Activated CD4-positive, alpha-beta T cell treated with anti-CD3 and anti-CD28 coated beads, Interleukin-2, amount 50 U/mL, for 48 hours (primary cell): ENCODE measurements at places on chromosomes 11 and 22.

DNA sequence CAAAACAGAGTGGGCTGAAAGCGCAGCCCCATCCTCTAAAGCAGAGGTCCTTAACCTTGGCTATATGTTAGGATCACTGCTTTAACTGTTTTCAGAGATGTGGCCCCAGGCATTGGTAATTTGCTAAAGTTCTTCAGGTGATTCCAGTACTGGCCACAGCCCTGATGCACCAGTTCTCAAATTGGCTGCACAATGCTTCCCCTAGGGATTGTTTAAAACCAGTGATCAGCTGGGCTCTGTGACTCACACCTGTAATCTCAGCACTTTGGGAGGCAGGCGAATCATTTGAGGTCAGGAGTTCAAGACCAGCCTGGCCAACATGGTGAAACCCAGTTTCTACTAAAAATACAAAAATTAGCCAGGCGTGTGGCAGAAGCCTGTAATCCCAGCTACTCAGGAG is 8.4 kb upstream of the IRAG1 start:
- no peak for DNase-seq

- no peak for DNase-seq
Observed at GRCh38 chr11:959608-960007, 33.9 kb downstream of the AP2A2 start.

DNA sequence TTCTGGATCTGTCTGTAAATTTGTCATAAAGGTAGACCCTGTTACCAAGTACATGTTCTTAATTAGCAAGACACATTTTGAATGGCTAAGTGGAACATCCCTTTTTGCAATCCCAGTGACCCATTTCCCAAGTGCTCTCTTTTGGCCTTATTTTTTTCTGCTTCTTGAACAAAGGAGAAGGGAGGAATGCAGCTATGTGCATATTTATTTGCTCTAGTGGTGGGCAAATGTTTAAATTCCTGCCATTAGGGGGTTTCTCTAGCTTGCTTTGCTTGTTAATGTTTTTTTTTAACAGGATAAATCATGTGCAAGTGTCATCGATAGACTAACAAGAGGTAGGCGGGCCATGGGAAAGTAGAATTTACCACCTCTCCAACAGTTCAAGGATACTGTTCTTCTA is 135.7 kb downstream of the COMMD9 start:
- DNase-seq = no peak

DNA sequence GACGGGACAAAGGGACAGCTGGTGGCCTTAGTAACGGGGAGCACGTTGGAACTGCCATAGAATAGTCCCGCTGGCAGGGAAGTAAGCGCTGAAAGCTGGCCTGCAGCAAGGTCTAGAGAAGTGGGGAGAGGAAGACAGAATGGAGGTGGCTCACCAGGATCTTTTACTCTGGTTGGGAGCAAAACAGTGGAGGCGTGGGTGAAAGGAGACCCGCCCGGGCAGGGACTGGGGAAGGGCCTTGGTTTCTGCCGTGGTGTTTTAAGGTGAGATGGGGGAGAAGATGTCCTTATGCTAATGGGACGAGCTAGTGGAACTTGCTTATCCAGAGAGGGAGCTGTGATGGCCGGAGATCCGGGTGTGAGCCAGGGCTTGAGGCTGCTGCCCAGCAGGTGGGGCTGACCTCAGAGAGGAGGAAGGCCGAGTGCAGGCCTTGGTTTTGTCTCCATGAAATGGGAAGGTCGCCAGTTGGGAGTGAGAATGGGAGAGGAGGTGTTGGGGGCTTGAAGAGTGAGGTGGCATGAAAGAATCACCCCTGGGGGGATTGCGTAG is 56.4 kb upstream of the CTTN start:
- no peak for DNase-seq

DNA sequence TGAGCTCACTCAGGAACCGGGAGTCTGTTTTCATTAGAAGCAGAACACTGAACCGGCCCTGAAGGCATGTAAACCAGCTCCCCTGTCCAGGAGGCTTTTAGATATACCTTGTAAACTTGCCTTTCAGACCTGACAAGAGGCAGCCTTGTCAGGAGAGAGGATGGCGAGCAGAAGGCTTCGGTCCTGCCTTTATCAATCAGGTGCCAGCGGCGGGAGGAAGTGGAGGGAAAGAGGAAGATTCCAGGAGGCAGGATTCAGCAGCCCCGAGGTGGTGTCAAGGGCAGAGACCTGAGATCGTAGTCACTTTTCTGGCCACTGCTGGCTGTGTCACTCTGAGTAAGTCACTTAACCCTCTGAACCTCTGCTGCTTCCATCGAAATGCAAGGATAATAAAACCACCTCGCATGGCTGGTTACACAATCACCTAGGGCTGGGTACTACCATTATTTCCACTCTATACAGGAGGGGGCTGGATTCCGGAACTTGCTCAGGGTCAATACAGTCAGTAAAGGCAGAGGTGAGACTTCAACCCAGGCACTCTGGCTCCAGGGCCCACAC is 181.0 kb downstream of the CHST1 start:
- DNase-seq = no peak

DNA sequence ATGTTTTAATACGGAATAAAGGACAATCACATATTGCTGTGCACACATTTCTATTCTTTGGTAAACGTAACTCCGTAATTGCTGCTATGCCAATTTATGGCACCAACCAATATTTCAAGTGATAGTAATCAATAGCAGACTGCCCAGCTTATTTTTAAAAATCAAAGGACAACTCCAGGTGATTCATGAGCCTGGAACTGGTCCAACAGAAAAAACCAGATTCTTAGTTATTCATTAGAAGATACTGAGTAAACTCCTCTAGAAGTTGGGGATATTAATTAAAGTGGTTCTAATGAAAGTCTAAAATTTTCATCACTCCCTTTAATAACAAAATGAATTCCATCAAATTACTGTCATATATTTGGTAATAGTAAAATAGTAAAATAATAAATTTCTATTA is 9.4 kb upstream of the OR52H1 start:
- no peak for DNase-seq

- DNase-seq = no peak
Observed at GRCh38 chr22:30668386-30668710, 673 bp upstream of the DUSP18 start.

- DNase-seq = no peak
Observed at GRCh38 chr22:29797351-29797750, 30.2 kb downstream of the UQCR10 start.

- no peak for DNase-seq
Observed at GRCh38 chr11:34599406-34599945, 21.4 kb upstream of the EHF start.

DNA sequence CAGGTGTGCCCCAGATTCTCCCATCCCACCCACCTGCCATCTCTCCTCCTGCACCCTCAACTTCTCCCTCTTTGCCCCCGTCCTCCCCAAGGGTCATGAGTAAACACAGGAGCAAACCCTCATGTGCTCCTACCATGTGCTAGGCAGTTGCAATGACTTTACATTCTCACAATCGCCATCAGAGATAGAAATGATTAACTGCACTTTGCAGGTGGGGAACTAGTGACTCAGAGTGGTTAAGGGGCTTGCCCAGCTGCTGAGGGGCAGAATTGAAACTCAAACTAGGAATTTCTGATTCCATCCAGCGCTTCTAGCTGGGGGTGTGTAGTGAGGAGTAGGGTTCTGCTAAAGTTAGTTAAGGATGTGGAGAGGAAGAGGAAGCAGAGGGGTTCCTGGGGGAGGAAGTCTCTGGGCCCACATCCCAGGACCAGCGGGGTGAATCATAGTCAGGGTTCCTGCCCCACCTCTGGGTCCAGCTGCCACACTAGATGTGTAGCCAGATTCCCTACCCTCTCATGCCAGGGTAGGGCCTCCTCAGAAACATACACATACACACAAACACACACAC is 16.0 kb upstream of the PRG2 start:
- DNase-seq = peak; percentile 60

GRCh38 chr22:24953384-24954113 is 1.0 kb downstream of the KIAA1671 start:
- no peak for DNase-seq

DNA sequence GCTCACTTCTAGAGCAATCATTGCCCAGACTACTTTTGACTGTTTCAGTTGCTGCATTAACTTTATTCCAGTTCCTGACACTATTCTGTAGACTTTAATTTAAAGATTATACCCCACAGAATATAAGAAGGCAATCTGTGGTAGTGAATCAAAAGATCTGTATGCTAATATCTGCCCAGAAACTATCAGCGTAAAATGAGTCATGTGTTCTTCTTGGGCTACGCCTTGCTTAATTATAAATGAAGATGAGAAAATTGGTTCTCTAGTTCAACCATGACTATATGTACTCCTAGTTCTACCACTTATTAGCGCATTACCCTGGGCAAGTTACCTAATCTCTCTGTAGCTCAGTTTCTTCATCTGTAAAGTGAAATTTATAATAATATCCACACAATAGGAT is 128.5 kb downstream of the CWF19L2 start:
- no peak for DNase-seq

GRCh38 chr22:28381429-28382167 is 298.0 kb downstream of the TTC28 start:
- DNase-seq = no peak

DNA sequence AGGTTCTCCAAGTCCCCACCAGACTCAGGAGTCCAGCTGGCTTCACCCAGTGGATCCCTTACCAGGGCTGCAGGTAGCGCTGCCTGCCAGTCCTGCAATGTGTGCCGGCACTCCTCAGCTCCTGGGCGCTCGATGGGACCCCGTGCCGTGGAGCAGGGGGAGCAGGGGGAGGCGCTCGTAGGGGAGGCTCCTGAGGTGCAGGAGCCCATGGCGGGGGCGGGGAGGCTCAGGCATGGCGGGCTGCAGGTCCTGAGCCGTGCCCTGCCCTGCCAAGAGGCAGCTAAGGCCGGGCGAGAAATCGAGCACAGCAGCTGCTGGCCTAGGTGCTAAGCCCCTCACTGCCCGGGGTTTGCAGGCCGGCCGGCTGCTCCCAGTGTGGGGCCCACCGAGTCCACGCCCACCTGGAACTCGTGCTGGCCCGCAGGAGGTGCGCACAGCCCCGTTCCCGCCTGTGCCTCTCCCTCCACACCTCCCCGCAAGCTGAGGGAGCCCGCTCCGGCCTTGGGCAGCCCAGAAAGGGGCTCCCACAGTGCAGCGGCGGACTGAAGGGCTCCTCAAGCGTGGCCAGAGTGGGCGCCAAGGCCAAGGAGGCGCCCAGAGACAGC is 792.9 kb upstream of the CCDC179 start:
- DNase-seq = no peak

DNA sequence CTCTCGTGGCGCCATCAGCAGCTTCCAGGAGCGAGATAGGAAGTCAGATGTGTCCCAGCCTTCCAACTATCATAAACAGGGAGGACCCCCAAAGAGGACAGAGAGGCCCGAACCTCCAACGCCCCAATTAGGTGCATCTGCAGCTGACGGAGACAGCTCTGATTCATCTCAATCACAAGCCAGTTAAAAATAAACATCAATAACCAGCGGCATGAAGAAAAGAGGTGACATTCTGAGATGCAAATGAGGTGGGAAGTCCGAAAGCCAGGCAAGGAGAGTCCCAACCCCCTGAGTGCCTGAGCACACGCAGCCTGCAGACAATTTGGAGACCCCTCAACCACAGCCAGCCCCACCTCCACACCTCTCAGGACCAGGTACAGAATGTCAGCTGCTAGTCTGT is 28.1 kb upstream of the IGSF9B start:
- DNase-seq = no peak

GRCh38 chr11:18229501-18229900 is 7.1 kb downstream of the SAA4 start:
- DNase-seq = no peak

- DNase-seq = no peak
Observed at GRCh38 chr11:2138068-2138430, 1.1 kb downstream of the IGF2 start.

GRCh38 chr11:72307439-72307838 is 63.5 kb upstream of the PHOX2A start:
- no peak for DNase-seq

GRCh38 chr11:13954591-13954990 is 7.9 kb upstream of the SPON1 start:
- no peak for DNase-seq

DNA sequence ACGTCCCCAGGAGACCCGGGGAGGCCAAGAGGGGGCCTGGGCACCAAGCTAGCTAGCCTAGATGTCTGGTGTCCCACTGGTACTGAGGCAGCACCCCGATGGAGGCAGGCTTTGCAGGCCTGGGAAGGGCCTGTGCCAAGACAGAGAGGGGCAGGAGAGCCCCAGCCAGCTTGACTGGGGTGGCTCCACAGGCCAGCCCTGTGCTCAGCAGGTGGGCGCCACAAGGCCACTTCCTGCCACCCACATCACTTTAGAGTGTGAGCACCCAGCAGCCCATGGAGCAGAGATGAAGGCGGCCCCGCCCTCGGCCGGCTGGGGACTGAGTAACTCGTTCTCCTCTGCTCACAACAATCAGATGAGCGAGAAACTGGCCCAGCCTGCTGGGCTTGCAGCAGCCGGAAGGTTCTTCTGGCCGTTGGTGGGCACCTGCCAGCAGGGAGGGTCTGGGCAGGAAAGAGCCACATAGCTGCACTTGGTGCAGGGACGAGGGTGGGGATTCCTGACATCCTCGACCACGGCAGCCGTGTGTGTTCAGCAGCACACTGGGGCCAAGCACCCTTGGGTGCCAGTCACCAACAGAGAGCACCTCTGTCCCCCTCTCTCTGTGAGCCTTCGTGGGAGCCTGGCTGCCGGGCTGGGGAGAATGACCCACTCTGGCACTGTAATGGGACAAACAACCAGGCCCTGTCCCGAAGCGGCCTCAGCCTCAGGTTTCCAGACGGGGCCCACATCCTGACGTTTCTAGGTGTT is 7.6 kb downstream of the OSBPL5 start:
- DNase-seq = no peak

- peak; percentile 34 for DNase-seq
Observed at GRCh38 chr11:123055191-123055901, 6.6 kb downstream of the HSPA8 start.

- DNase-seq = no peak
Observed at GRCh38 chr11:71358122-71358728, 90.0 kb downstream of the DHCR7 start.

GRCh38 chr11:94882931-94883330 is 90.4 kb downstream of the CWC15 start:
- DNase-seq = no peak

- DNase-seq = no peak
Observed at GRCh38 chr11:4713241-4713640, 8.7 kb downstream of the MMP26 start.

DNA sequence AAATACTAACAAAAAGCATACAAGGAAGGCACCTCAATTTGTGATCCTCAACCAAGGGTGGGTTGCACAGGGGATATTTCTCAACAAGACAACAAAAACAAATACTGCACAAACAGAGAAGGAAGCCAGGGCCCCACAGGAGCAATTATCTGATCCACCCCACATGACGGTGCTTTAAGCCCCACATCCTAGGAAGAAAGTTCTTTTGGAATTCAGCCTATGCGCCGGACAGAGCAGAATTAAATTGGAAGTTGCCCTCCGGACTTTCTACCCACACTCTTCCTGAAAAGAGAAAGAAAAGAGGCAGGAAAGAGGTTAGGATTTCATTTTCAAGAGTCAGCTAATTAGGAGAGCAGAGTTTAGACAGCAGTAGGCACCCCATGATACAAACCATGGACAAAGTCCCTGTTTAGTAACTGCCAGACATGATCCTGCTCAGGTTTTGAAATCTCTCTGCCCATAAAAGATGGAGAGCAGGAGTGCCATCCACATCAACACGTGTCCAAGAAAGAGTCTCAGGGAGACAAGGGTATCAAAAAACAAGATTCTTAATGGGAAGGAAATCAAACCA is 40.6 kb downstream of the OSBP start:
- no peak for DNase-seq

GRCh38 chr22:18156878-18157713 is 7.1 kb downstream of the USP18 start:
- peak; percentile 73 for DNase-seq
